Hippocampal formation (tissue), 2 donors: ENCODE measurements at places on chromosomes 1 and 21.

DNA sequence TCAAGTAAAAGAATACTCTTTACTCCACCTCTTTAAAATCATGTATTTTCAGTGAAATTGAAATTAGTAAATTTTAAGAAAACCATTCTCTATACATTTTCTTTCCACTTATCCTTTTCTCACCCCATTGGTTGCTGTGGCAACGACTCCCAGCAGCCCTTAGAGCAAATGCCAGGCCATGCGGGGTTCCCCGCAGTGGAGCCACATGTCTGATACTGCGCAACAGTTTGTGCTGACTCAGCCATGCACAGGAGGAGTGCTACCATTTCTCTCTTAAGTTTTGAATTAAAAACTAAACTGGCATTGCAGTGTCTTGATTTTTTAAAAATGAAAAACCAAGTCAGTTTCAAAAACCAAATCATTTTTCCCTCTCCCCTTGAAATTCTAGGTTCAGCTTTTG is 214.1 kb upstream of the L1TD1 start:
- no peak for DNase-seq

GRCh38 chr1:179323436-179323835 is 29.8 kb downstream of the SOAT1 start:
- DNase-seq = no peak

DNA sequence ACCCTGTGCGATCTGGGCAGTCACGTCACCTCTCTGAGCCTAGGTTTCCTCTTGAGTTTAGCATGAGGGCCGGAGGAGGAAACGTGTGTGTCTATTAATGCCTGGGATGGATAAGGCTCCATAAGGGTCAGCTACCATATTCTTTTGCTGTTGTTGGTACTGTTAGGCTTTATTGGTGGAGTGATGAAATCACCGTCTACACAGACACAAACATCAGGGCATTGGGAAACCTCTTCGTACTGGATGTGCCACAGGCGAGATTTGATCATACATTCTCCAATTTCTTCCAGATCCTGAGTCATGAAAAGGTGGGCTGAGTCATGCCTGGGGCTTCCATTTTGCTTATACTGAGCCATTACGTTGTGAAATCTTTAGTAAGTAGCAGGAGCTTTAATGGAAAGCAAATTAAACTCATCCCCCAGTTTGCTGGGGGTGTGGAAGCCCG is 24.9 kb upstream of the GRHL3 start:
- DNase-seq = no peak

- no peak for DNase-seq
Measured at GRCh38 chr1:101431956-101432510, 195.2 kb downstream of the S1PR1 start.

DNA sequence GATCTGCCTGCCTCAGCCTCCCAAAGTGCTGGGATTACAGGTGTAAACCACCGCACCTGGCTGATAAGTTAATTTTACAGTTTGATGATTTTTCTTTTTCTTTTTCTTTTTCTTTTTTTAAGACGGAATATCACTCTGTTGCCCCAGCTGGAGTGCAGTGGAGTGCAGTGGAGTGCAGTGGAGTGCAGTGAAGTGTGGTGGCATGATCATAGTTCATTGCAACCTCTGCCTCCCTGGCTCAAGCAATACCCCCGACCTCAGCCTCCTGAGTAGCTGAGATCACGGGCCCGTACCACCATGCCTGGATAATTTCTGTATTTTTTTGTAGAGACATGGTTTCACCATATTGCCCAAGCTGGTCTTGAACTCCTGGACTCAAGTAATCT is 84.4 kb upstream of the CXADR start:
- DNase-seq = no peak

GRCh38 chr21:38489271-38489652 is 9.0 kb downstream of the ERG start:
- no peak for DNase-seq
